RPMI8226 (cell line): ENCODE measurements at places on chromosomes 2 and 18.

DNA sequence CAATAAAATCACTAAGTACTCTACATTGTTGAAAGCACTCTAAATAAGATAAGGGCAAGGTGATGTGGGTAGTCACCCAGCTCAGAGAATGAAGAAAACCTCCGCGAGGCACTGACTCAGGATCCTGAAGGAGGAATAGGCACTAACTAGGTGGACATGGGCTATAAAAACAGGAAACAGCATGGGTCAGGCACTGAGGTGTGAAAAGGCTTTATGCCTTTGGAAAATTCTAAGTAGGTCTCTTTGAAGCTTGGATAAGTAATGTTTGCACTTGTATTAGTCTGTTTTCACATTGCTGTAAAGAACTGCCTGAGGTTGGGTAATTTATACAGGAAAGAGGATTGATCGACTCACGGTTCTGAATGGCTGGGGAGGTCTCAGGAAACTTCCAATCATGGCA lies 161.6 kb downstream of the EPHA4 start:
- DNase-seq = no peak

- DNase-seq = no peak
Observed at GRCh38 chr2:223460774-223461211, 141.4 kb downstream of the SCG2 start.

DNA sequence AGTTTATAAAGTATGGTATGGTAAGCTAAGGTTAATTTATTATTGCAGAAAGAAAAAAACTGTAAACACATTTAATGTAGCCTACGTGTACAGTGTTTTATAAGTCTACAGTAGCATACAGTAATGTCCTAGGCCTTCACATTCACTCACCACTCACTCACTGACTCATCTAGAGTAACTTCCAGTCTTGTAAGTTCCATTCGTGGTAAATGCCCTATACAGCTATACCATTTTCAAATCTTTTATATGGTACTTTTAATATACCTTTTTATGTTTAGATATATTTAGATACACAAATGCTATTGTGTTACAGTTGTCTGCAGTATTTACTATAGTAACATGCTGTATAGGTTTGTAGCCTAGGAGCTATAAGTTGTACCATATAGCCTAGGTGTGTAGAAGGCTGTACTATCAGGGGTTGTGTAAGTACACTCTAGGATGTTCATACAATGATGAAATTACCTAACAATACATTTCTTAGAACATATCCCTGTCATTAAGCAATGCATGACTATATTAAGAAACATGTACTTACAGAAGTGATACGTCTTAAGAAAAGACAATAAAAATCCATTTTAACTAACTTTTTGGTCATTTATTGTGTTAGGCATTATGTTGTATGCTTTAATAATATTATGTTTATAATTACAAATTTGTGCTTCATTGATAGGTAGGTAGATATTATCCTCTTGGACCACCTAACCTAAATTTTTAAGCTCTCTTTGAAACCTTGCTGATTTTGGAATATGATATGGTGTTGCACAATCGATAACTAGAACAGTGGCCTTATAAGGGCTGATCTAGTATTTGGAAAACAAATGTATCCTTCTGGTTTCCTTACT lies 51.9 kb downstream of the VRK2 start:
- no peak for DNase-seq

GRCh38 chr18:55432307-55433040 lies 155.5 kb downstream of the TCF4 start:
- DNase-seq = no peak

DNA sequence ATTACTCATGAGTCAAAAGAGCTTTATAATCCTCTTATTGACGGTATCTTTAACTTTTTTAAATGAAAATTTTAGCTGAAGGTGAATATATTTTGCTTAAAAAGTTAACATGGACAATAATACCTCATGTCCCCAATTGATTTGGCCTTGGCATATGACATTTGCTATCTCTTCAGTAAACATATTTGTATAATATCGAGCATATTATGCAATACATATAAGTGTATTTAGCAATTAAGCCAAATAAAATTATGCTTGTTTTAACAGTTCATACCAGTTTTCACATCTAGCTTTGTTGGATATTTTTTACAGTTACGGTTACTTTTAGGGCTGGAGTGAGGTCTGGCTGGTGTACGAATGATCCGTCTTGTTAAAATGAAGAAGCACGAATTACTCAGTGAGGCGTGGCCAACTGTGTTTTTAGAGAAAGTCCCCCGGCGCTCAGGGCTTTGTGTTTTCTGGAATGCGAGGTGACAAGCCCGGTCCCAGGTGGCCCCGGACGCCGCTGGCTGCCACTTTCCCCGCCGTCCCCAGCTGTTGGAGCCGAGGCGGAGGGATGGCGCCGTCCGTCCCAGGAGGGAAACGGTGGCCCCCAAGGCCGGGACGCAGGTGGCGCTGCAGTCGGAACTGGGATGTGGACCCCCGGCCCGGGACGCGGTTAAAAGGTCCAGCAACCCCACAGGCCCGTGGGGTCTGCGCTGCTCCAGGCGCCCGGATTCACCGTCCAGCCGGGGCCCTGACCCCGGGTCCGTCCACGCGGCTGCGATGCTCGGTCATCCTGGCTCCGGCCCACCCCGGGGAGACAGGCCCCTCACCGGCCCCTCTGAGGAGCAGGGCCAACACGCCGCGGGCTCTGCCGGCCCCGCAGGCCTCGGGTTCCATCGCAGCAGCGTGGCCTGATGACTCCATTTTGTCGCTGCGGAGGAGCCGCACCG lies 41.3 kb downstream of the TMEM18 start:
- DNase-seq = no peak

DNA sequence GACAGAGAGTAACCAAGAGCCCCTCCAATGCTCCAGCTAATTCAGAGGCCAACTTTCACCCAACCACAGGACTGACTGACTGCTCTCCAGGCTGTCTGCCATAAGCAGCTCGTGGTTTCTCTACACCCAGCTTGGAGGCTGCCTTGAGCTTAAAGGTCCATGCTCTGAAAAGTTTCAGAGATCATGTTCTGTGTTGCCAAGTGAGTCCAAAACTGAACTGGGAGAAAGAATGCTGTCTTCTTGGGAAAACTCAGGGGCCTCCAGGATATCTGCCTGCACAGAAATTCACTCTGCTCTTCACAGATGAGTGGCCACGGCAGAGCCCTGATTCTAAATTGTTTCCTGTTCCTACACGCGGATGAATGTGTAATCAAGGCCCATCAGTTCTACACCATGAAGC lies 51.1 kb downstream of the LPIN2 start:
- peak; percentile 50 for DNase-seq

GRCh38 chr2:133459590-133459989 lies 108.7 kb downstream of the NCKAP5 start:
- DNase-seq = no peak

DNA sequence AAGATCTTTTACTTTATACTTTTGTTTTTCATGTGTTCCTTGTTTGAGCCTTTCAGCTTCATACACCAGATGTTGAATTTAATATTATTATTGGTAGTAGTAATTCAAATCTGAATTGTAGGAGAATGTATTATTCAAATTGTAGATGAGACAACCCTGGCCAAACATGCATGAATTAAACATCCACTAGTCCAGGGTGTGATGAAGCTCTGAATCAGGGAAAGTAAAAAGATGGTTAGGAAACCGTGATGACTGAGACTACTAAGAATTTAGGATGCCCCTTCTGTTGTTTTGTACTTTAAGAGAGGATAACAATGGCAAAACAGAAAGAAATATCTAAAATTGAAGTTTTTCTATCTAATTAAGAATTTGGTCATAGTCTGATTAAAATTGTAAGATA lies 227.8 kb upstream of the CDH2 start:
- DNase-seq = no peak

DNA sequence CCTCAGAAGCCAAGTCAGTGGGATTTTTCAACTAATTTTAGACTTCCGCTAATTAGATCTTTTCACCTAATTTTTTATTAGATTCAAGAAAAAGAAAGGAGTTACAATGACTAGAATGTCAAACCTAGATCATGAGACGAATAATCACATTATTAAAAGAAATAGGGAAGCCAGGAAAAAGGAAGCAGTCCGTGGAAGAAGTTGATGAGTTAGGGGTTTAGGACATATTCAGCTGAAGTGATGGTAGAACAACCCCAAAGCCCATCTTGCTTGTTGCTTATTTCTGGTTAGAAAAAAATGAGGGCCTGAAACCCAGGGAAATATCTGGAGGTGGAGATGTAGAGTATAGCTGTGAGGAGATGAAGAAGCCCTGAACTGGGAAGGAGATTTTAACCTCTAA lies 8.0 kb downstream of the KLF7 start:
- DNase-seq = no peak

GRCh38 chr2:69253611-69254301 lies 133.3 kb downstream of the GFPT1 start:
- no peak for DNase-seq

DNA sequence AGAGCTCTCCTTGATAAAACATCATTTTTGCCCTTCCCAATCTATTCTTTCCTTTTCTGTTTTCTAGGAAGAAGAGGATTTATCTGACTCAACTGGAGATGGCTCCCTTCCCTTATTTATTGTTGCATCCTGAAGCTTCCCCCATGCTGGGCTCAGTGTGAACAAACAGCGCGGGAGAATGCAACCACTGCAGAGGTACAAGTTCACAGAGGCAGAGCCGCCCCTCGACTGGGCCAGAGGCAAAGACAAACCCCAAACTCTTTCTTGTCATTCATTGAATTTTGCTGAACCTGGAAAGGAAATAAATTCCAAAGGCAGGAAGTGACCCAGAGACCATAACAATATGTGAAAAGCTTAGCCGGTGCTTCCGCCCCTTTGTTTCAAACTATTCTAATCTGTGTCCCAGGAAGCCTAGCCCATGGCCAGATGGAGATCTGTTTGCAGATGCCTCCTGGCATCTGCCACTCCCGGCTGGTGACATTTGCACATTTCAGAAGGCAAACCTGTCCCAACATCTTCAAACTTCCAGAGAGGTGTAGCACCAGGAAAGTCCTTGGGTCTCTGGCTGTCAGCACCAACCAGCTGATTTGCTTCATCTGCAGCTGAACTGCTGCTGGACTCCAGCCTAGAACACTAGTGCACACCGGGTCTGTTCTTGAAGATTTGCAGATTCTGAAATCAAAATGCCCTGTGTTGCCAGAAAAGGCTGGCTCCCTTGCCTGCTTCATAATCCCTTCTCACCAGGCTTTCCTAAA lies 79.4 kb upstream of the MAP4K3 start:
- no peak for DNase-seq

DNA sequence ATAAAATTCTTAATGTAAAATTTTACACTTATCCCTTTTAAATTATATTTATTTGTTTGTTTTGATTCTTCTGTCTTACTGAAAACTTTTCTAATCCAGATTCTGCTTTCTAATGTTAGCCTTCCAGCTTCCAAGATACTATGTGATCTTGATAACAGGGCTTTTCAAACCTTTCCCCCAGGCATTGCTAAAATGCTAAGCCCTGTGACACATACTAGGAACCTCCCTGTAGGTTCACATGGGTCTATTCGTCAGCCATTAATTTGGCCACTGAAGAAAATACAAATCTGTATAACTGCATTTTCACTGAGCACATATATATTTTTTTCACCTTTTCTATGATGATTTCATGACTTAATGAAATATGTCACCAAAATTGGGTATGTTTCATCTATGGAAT lies 92.8 kb upstream of the MAP4K3 start:
- no peak for DNase-seq

GRCh38 chr2:145652036-145652435 lies 1132.1 kb upstream of the ZEB2 start:
- no peak for DNase-seq

GRCh38 chr2:156110890-156111289 lies 221.6 kb downstream of the NR4A2 start:
- peak; percentile 61 for DNase-seq

- DNase-seq = peak; percentile 16
Observed at GRCh38 chr2:177885828-177886466, 186.6 kb downstream of the PDE11A start.

DNA sequence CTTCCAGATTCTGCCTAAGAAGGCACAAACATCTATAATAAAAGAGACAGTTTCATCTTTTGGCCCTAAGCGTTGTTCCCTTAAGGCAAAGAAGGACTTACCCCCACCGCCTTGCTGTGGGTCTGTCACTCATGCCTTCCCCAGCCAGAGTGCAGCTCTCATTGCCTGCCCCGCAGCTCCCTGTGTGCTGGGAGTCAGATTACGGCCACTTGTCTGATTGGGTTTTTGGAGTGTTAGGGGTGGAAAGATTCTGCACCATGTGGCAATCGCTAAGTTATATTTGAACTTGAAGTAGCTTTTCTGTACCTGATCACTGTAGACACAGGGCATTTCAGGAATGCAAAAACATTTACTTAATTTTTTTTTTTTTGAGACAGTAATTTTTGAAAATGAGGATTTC lies at the start of gene AQP4:
TSS of gene AQP4 (minus strand) at position 151 of the 400 bp plus-strand sequence. CDS start at position 133, 18 bp downstream.
- no peak for DNase-seq

GRCh38 chr2:26712486-26713465 lies 20.3 kb downstream of the KCNK3 start:
- DNase-seq = peak; percentile 72

DNA sequence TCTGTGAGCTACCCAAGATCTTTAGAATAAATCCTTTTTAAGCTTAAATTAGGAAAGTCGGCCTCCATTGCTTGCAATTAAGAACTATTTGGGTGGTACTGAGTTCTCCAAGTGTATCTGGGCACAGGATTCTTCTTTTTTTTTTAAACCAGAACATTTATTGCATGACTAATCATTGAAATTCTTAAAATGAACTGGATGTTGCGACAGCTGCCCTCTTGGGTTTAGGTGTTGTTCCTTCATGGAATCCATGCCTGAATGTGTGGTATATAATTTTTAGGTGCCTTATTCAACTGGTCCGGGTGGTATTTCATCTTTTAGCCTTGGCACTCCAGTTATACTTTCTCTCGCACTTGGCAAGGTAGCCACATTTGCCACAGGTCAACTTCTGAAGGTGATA lies 14.5 kb upstream of the KCNK3 start:
- DNase-seq = no peak

GRCh38 chr2:112841295-112842044 lies 4.9 kb upstream of the IL1B start:
- no peak for DNase-seq

DNA sequence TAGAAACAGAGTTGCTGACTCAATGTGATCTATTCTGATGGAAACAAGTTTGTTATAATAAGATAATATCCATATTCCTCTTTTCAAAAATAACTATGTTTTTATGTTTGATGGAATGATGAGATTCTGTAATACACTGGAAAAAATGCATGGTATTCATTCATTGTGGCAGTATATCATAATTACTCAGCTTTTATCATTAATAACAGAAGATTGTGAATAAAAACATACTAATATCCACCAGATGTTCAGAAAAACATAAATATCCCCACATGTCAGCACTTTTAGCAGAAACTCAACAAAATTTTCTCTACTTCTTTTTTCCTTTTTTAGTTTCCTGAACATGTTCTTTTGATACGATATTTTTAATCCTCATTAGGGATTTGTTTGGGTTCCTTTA lies 130.9 kb upstream of the CAVIN2 start:
- no peak for DNase-seq

- no peak for DNase-seq
Observed at GRCh38 chr2:41997561-41997960, 50.3 kb upstream of the PKDCC start.
